CD8-positive, alpha-beta memory T cell (primary cell): ENCODE measurements at places on chromosomes 12 and 14.

DNA sequence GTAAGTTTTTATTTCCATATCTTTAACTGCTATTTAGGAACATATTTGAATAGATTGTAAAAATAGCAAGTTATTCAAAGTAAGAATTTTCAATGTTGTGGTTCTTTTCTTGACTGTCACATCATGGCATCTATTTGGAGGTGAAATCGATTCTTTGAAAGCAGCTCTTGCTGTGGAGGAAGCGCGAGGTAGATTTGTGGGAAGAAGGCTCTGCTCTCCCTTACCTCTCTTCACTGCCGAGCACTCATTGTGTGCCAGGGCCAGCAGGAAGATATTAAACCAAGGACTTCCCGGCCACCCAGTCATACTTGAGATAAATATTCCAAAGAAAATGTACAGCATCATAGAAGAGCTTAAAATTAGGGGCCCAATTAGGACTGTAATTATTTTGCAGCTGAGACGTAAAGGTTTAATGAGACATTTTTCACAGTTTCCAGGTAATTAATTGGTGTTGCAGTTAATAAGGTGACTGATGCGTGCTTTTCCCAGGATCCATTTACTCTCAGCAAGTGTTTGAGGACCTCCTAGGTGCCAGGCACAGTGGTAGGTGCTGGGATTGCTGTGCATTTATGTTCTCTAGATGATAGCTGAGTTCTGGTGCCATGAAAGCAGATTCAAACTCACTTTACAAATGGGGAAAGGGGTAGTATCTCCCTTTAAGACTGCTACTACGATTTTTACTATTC lies 89.2 kb upstream of the DYNC1H1 start:
- H3K36me3 ChIP-seq = peaks cover 32% of the 10 kb centered on the region
- peak overlapping the region; percentile 35 for H3K4me3 ChIP-seq
- peak overlapping the region; percentile 9 for H3K27ac ChIP-seq
- no peak for DNase-seq
- H3K27me3 ChIP-seq = no peaks in the 10 kb centered on the region

DNA sequence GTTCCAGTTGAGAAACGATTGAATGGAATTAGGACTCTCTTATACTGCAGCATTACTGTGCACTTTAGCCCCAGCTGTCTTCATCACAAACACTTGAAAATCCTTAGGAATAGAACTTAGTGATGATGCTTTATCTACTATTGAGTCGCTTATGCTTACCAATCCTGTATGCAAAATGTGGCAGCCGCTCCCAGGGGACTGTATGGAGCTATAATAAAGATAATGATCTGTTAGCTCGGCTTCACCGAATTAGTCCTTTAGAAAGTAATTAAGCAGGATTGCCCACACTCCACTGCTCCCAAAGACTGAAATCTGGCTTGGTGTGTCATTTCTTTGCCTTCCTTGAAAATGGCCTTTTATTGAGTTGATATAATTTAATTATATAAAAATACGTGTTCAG lies 10.6 kb downstream of the EML1 start:
- no peak for DNase-seq
- H3K27ac ChIP-seq = no peak overlapping the region
- peaks cover 5% of the 10 kb centered on the region for H3K27me3 ChIP-seq
- H3K4me1 ChIP-seq = no peaks in the 10 kb centered on the region
- no peak overlapping the region for H3K4me3 ChIP-seq

GRCh38 chr14:47220096-47220495 lies 455.3 kb downstream of the MDGA2 start:
- H3K4me3 ChIP-seq = no peak overlapping the region
- no peaks in the 10 kb centered on the region for H3K4me1 ChIP-seq
- H3K27me3 ChIP-seq = no peaks in the 10 kb centered on the region
- DNase-seq = no peak
- no peaks in the 10 kb centered on the region for H3K36me3 ChIP-seq
- H3K27ac ChIP-seq = no peak overlapping the region

GRCh38 chr14:105383083-105383730 lies 15.1 kb upstream of the TEX22 start:
- no peaks in the 10 kb centered on the region for H3K27me3 ChIP-seq
- no peaks in the 10 kb centered on the region for H3K4me1 ChIP-seq
- no peak overlapping the region for H3K4me3 ChIP-seq
- DNase-seq = no peak

DNA sequence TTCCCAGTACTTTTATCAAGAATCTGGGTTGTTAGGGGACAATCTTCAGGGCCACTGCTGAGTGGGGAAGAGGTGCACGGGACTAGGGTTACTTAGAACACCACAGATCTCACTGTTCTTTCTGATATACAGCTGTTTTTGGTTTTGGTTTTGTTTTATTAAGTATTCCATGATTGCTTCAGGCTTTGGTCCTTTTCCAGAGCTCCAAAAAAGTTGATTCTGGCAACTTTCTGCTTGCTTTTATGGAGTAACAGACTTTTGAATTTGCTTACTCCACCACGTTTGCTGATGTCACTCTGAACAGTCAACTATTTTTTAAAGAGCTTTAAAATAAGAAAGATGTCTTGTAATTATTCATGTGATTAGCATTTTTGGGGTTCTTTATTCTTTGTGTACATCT lies 368.1 kb upstream of the FOXG1 start:
- no peak overlapping the region for H3K4me3 ChIP-seq
- no peak overlapping the region for H3K27ac ChIP-seq
- H3K27me3 ChIP-seq = no peaks in the 10 kb centered on the region

DNA sequence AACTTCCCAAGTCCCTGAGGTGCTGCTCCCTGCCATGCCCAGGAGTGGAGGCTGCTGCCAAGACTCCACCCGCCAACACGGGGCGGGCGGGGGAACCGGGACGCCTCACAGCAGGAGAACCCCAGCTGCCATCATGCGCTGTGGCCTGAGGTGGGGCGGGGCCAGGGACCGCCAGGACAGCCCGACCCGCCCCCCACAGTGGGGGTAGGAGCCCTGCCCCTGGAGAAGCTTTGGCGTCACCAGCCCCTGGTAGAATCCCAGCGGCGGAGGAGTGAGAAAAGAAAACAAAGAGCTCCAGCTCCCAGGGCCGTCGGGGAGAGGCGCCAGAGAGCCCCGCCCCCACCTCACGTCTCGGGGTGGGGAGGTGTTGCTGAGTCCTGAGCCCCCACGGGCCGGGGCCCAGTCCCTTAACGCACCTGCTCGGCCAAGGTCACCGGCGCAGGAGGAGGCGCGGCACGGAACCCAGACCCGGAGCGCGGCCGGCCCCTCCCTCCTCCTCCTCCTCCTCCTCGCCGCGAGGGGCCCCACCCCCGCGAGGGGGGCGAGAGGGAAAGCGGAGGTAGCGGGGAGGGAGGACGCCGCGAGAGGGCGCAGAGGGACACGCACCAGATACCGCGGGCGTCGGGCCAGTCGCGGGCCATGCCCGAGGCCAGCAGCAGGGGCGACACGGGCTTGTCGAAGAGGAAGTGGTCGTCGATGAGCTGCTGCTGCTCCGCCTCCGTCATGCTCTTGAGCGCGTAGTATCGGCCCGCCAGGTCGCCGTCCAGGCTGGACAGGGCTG lies 1.8 kb downstream of the CKB start:
- H3K36me3 ChIP-seq = no peaks in the 10 kb centered on the region
- H3K27me3 ChIP-seq = no peaks in the 10 kb centered on the region
- peak; percentile 62 for DNase-seq
- H3K4me3 ChIP-seq = peak overlapping the region; percentile 28
